AG08395 (cell line): ENCODE measurements at places on chromosomes 1 and 21.

DNA sequence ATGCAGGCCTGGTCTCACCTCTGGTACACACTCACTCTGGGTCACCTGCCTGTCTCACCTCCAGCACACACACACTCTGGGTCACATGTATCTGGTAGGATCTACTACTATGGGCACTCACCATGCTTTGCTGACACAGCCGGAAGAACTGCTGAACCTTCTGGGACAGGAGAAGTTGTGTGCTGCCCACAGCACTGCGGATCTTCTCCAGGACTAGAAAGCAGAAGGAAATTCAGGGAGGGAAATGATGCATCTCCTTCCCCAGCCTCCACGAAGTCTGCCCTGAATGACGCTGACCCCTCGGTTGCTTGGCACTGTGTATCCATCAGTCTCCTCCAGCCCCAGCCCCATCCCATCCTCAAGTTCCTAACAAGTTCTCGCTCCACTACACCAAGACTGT lies 7.9 kb upstream of the SMIM12 start:
- DNase-seq, result no peak

GRCh38 chr21:33452362-33452761 lies 27.4 kb downstream of the TMEM50B start:
- no peak for DNase-seq

GRCh38 chr1:11134251-11134897 lies 34.7 kb upstream of the EXOSC10 start:
- peak; percentile 49 for DNase-seq

- DNase-seq, result no peak
Measured at GRCh38 chr21:18164483-18164882, 80.2 kb upstream of the CHODL start.

- DNase-seq, result no peak
Measured at GRCh38 chr1:159957824-159958268, 3.8 kb upstream of the SLAMF9 start.

GRCh38 chr1:52670604-52671003 lies 27.5 kb downstream of the COA7 start:
- no peak for DNase-seq

GRCh38 chr1:20370698-20371097 lies 80.0 kb downstream of the VWA5B1 start:
- peak; percentile 53 for DNase-seq

DNA sequence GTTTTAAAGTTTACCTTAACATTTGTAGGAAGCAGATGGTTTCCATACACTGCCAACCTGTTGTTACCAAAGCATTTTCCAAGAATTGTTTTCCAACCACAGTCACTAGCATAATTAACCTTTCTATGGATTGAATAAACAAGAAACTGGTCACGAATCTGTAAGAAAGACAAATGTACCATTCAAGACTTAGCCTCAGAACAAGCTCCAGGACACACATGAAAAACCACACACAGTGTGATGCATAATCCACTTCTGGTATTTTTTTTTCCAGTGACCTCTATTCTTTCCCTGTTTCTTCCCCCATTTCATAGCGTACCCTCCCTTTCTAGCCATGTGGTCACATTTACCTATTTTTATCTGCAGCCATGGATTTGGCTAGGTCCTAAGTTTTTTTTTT lies 29.6 kb upstream of the C1orf87 start:
- DNase-seq, result no peak

DNA sequence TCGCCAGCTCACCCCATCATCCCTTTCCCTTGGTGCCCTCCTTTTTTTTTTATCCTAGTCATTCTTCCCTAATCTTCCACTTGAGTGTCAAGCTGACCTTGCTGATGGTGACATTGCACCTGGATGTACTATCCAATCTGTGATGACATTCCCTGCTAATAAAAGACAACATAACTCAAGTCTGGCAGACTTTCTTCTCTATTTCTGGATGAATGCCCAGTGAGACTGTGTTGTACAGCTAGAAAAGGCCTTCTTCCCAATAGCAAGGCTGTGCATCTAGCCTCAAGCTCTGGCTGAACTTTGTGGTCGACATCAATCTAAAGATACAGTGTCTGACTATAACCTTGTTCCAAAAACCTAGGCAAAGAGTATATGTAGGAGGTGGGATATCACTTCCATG lies 6.4 kb downstream of the IL24 start:
- DNase-seq, result no peak

GRCh38 chr1:26820784-26821269 lies 5.7 kb upstream of the ZDHHC18 start:
- DNase-seq, result no peak

GRCh38 chr21:23968722-23969647 lies 1638.3 kb downstream of the MRPL39 start:
- DNase-seq, result no peak

GRCh38 chr1:57329001-57329527 lies 94.8 kb downstream of the DAB1 start:
- no peak for DNase-seq

- no peak for DNase-seq
Measured at GRCh38 chr1:27876341-27877114, 4.2 kb downstream of the THEMIS2 start.

DNA sequence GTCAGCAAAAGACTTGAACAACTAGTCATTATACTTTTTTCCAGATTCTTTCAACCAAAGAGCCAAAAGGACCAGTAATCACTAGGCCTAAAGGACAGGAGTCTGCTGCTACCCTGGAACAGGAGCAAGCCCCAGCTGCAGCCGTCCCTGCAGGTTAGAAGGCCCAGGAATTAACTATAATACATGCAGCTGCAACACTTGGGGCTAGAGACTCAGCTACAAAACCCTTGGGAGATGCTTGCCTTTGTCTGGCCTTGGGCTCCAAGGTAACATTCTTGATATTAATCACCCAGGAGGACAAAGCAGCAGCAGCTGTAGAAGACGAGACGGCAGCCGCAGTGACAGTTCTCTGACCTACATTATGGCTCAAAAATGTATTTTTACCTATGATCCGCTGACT lies 841.2 kb upstream of the ADGRL4 start:
- DNase-seq, result no peak

DNA sequence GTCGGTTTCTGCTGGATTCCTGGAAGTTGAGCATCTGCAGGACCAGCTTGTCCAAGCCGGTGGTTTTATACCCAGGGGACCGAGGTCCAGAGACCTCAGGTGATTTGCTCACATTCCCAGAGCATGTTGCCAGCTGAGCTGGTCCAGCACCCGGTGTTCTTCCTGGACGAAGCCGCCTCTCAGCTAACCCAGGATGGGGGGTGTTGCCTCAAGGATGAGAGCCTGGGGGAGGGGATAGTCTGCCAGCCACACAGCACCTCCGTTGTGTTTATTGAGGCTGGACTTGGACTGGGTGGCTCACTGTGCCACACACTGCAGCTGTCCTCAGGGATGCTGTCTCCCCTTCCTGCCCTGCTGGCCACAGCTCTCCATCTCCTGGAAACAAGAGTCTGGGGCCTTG lies 1.5 kb downstream of the TMEM201 start:
- no peak for DNase-seq

DNA sequence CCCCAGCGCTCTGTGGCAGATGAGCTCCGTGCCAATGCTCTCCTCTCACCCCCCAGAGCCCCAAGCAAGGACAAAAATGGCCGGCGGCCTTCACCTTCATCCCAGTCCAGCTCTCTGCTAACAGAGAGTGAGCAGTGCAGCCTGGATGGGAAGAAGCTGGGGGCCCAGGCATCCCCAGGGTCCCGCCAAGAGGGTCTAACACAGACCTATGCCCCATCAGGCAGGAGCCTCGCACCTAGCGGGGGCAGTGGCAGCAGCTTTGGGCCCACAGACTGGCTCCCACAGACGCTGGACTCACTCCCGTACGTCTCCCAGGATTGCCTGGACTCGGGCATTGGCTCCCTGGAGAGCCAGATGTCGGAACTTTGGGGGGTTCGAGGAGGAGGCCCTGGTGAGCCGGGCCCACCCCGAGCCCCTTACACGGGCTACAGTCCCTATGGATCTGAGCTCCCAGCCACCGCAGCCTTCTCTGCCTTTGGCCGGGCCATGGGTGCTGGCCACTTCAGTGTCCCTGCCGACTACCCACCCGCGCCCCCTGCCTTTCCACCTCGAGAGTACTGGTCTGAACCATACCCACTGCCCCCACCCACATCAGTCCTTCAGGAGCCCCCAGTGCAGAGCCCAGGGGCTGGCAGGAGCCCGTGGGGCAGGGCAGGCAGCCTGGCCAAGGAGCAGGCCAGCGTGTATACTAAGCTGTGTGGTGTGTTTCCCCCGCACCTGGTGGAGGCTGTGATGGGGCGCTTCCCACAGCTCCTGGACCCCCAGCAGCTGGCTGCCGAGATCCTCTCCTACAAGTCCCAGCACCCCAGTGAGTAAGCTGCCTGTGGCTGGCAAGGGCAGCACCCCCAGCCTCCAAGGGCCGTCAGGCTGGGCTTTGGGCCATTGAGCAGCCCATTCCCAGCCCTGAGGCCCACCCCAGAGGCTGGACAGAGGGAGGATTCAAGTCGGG lies 8.7 kb downstream of the ZC3H12A start:
- no peak for DNase-seq

DNA sequence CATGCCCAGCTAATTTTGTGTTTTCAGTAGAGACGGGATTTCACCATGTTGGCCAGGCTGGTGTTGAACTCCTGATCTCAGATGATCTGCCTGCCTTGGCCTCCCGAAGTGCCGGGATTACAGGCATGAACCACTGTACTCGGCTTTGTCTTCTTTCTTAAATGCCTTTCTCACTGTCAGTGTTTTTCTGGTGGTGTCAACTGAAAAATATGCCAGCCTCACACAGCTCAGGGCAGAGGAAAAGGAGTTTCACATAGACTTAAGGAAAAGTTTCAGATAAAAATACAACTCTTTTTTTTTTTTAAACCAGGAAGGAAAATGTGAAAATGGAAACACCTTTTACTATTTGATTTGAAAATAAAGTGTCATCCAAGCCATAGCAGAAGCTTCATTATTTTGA lies 4.6 kb upstream of the MAB21L3 start:
- DNase-seq, result no peak

DNA sequence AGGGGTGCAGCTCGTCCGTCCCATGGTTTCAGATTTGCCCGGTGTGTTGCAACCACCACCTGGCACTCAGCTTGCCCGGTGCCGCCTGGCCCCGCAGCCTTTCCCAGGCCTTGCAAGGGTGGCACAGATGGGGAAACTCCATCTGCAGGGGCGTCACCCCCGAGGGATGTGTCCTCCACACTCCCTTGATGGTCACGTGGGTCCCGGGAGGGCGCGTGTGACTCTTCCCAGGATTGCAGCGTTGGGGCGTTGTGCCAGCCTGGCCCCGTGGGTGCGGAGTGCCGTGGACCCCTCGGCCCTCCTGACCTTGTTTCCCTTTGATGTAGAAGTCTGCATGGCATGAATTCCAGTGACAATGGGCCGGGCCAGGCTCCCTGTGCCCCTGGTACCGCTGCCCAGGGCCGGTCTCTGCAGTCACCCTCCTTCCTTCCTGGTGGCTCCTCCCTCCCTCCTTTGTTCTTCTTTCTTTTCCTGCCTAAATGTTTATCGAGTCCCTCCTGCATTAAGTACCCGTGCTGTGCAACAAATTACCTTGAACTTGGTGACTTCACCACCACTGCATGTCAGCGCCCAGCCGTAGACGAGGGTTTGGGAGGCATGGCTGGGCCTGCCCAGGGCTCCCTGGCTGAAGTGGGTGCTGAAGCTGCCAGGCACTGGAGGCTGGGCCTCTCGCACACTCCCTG lies 22.9 kb downstream of the RRP1 start:
- DNase-seq, result peak; percentile 54

- DNase-seq, result no peak
Measured at GRCh38 chr1:54838565-54839180, 37.5 kb upstream of the TTC22 start.

DNA sequence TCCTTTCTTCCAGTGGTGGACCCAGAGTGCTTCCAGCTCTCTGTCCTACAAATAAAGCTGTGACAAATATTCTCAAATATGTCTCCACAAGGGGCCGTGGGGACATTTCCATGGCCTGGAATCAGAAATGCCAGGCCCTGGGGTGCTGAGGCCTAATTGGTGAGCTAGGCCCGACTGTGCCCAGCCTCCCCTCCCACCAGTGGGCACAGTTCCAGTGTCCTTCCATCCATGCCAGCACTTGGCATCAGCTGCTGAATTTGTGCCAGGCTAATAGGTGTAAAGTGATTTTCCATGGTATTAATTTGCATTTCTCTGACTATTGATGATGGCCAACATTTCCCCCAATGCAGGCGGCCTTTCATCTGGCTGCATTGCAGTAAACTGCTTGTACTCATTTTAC lies 48.5 kb upstream of the B3GALT5 start:
- DNase-seq, result no peak

DNA sequence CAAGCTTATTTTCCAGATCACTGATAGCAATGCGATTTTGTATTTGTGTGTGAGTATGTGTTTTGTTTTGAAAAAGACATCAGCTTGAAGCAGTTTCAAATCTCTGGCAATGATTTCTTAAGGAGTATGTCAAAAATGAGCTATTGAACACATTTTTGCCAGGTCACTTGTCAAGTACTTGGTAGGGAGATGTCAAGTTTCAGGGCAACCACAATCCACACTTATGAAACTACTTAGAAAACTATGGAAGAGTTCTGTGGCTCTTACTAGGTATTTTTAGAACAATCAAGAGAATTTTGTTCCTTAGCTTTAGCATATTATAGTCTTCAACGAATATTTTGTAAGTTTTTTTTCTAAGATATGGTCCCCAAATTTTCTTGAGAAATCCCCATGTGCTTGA lies 318.8 kb upstream of the ZRANB2 start:
- DNase-seq, result no peak

GRCh38 chr1:64511044-64511443 lies 41.1 kb downstream of the CACHD1 start:
- no peak for DNase-seq

DNA sequence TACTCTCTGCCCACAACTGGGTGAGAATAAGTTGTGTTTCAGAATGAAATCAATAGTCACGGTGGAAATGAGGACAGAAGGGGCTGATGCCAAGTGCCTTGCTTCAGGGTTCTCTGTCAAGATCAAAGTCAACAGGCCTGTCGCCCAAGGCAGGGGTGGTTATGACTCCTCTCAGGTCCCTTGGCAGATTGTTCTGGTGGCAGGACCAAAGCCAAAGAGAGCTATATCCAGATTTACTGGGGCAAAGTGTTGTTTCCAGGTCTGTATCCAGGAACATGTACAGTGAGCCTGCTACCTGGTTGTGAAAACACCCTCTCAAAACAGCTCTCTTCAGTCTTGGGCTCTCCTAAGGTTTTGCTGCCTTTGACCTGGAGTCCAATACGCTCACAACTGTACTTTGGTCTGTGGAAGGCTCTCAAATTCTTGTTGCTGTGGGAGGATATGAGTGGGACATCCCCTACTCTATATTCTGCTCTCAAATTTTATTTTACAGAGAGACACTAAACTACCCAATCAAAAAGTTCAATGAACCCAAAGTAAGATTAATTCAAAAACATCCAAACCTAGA lies 175.1 kb upstream of the ETV3 start:
- no peak for DNase-seq

DNA sequence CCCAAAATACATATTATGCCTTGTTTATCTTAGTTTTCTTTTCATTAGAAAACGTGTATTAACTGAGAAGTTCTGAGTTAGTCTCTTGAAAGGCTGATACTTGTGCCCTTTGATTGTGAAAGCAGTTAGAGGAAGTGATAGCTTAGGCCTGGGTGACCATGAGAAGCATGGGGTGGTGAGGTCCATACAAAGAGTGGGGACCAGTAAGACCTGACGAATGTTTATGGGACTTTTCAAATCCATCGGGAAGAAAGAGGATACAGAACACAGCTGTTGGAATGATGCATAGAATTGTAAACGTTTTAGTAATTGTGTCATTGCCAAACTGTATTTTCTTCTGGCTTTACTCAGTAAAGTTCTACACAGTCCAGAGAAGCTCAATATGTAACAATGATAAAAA lies 259.8 kb downstream of the LMO4 start:
- DNase-seq, result no peak
